ENCODE measurements at places on chromosomes 11 and 22.

GRCh38 chr11:5891216-5891800 lies 1.7 kb upstream of the OR52E5 start:
- no peak for ATAC-seq

DNA sequence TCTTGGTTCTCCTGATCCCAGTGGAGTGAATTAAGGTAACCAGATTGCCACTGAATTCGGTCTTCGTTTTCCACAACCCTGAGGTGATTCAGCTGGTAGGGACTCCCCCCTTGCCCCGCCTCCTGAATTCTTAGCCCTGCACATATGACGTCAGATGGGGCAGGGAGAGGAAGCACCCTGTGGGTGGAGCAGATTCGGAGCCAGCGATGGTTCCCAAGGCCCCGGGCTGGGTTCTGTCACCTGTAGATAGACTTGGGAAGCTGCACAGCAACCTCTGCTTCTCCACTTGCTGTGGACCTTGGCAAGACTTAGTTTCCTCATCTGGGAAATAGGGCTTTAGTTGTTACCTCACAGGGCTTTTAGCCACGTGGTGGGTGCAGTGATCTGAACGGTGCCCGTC lies 67.8 kb downstream of the CTTN start:
- no peak for ATAC-seq

DNA sequence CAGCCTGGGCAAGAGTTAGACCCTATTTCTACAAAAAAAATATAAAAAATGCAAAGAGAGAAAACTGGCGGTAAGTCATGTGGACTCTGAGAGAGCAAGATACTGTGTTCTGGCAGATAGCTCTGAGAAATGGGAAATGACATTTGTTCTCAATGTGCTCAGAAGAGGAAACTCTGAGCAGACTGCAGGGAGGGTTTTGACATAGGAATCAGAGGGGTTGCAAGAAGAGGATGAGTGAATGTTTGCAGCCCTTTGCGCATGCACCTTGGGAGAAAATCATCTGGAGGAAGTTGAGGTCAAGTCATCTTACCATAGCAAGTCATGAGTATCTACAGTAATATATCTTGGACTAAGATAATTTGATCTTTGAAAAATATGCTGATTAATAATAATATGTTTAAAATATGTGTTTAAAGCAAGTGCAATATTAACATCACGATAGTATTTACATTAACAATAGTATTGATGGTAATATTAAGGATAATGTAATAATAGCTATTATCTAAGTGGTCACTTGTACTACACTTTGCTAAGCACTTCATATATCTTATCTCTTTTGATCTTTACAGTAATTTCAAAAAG lies 2.6 kb downstream of the ACER3 start:
- ATAC-seq = no peak

- no peak for ATAC-seq
Observed at GRCh38 chr22:28094771-28095170, 175.7 kb upstream of the PITPNB start.

GRCh38 chr22:41009222-41009948 lies 58.2 kb downstream of the RBX1 start:
- no peak for ATAC-seq

DNA sequence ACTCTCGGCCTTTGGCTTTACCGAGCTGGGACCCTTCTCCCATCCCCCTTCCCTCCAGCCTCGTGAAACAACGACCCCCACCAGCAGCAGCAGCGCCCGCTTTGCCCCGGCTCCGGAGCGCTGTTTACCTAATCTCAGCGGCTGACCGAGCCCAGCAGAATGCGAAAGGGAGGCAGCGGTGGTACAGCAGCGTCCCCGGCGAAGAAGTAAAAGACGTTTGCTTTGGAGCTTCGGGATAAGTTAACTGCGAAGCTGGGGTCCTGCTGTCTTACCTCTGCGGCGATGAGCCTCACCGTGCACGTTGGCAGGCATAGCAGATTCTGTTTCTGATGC lies 2.0 kb upstream of the LARGE1 start:
- no peak for ATAC-seq

DNA sequence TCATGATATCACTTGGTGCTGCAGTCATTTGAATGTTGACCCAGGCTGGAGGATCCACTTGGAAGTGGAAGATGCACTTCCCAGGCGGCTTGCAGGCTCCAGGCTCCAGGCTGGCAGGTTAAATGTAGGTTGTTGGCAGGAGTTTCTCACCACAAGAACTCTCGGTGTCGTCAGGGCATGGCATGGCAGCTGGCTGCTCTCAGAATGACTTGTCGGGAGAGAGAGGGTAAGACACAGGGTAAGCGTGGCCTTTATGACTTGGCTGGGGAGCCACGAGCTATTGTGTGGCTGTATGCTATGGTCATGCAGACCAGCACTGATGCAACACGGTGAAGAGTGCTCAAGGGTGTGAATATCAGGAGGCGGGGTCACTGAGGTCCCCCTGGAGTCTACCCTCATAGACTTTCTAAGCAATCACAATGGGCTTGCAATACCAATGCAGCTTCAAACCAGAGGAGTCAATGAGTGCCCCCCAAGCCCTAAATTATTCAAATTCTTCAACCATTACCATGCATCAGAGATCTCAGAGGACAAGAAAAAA lies 1027.7 kb downstream of the OPCML start:
- no peak for ATAC-seq

GRCh38 chr22:43917521-43917920 lies 6.1 kb upstream of the PNPLA3 start:
- no peak for ATAC-seq

Data from activated CD4-positive, CD25-positive, alpha-beta regulatory T cell treated with anti-CD3 and anti-CD28 coated beads, Interleukin-2, amount 50 U/mL, for 24 hours (primary cell).